ENCODE measurements at places on chromosomes 13 and 19.
A peak's percentile ranks its signal among the peaks of the same experiment; 100 is the strongest.

- no peak for DNase-seq
Observed at GRCh38 chr13:87259479-87260083, 411.6 kb upstream of the SLITRK5 start.

- no peak for DNase-seq
Observed at GRCh38 chr13:30681843-30682242, 53.5 kb upstream of the ALOX5AP start.

- DNase-seq, result no peak
Observed at GRCh38 chr13:70644052-70644451, 535.8 kb upstream of the KLHL1 start.

DNA sequence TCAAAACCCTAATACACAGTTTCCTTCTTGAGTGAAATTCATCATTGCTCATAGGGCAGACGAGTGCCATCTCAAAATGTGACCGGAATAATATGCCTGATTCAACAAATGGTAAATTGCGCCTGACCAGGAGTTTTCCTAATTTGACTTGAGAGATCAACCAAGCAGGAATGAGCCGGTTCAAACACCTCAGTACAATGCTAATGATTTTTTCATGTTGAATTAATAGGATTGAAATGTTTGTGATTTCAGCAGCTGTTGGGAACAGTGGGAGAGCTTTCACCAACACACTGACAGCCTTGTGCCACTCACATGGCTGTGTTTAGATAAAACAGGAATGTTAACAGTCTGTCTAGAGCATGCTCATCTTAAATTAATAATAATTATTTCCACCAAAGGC, 484.8 kb downstream of the PCDH9 start:
- no peak for DNase-seq

- DNase-seq, result peak; percentile 56
Observed at GRCh38 chr19:48255376-48256303, at the start of gene CARD8. Gene CARD8, minus strand, starts transcription at chr19:48255912. Its CDS starts 14,892 bp downstream, at chr19:48241020.

DNA sequence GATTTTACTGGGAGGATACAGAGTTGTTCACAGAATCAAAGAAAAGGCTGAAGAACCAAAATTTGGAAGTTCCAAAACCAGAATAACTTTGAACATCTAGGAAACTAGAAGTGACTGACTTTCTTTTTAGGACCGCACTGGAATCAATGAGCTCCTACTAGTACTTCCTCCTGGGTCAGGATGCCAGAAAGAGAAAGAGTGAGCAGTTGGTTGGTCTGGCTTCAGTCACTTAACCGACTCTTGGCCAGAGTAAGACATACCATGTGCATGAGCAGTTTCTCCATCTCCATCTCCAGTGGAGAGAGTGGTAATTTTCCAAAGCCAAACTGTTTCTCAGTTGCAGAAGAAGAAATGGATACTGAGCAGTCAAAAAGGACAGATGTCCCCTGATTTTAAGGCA, 27.1 kb upstream of the MTUS2 start:
- no peak for DNase-seq

- no peak for DNase-seq
Observed at GRCh38 chr13:48549658-48550057, 16.8 kb upstream of the RCBTB2 start.
